ENCODE measurements at places on chromosomes 12 and 14. TPM values are rescaled to one million over a fixed set of nuclear protein-coding genes. Genes with fewer than 3 reads are reported as not detected.
A peak's percentile ranks its signal among the peaks of the same experiment; 100 is the strongest.

The DGKA gene
- total RNA-seq, result 11.1 TPM

GRCh38 chr14:72128629-72129028, 196.4 kb downstream of the RGS6 start:
- no peak overlapping the region for H3K4me3 ChIP-seq
- H3K36me3 ChIP-seq, result no peaks in the 10 kb centered on the region
- no peaks in the 10 kb centered on the region for H3K27me3 ChIP-seq
- H3K4me1 ChIP-seq, result peaks cover 6% of the 10 kb centered on the region

DNA sequence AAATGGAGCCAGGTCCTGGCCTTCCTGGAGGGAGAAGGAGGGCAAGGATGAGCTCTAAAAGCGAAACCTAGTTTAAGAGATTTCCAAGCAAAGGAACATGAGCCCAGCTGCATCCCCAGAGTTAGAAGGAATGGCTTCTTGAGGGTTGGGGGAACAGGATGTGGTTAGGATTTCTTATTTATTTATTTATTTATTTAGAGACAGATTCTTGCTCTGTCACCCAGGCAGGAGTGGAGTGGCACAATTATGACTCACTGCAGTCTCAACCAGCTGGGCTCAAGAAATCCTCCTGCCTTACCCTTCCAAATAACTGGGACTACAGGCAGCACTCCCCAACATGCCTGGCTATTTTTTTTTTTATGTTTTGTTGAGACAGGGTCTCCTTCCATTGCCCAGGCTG, 25.3 kb upstream of the TMEM106C start:
- H3K27me3 ChIP-seq, result peaks cover 69% of the 10 kb centered on the region
- DNase-seq, result peak; percentile 22
- H3K36me3 ChIP-seq, result no peaks in the 10 kb centered on the region
- no peaks in the 10 kb centered on the region for H3K4me1 ChIP-seq
- H3K27ac ChIP-seq, result no peak overlapping the region

- no peak overlapping the region for H3K4me3 ChIP-seq
- no peak for DNase-seq
Observed at GRCh38 chr14:71526388-71526787, 405.8 kb upstream of the RGS6 start.

- H3K36me3 ChIP-seq, result no peaks in the 10 kb centered on the region
- H3K27ac ChIP-seq, result no peak overlapping the region
- H3K4me1 ChIP-seq, result no peaks in the 10 kb centered on the region
- peak; percentile 81 for DNase-seq
- no peaks in the 10 kb centered on the region for H3K27me3 ChIP-seq
- no peak overlapping the region for H3K4me3 ChIP-seq
Observed at GRCh38 chr12:112584266-112584722, 165.5 kb downstream of the PTPN11 start.

The HCAR2 gene
- total RNA-seq, result not detected

The SLC17A8 gene
- 0.40 TPM for total RNA-seq

GRCh38 chr14:100902295-100903133, 1.0 kb downstream of the RTL1 start:
- DNase-seq, result peak; percentile 74
- no peaks in the 10 kb centered on the region for H3K36me3 ChIP-seq
- H3K27ac ChIP-seq, result peak overlapping the region; percentile 68

GRCh38 chr14:99807413-99808153, 14.4 kb downstream of the EML1 start:
- no peak overlapping the region for H3K4me3 ChIP-seq
- H3K36me3 ChIP-seq, result no peaks in the 10 kb centered on the region
- no peaks in the 10 kb centered on the region for H3K4me1 ChIP-seq
- H3K27ac ChIP-seq, result peak overlapping the region; percentile 12

Data from endodermal cell (in vitro differentiated cells).